ENCODE measurements at places on chromosomes 1 and 21. TPM values are rescaled to one million over a fixed set of nuclear protein-coding genes. Genes with fewer than 3 reads are reported as not detected.

The C1orf56 gene
- total RNA-seq = 11.4 TPM

The OXCT2 gene
- not detected for total RNA-seq

The HTR6 gene
- total RNA-seq = not detected

GRCh38 chr1:117608115-117608615 lies 2.3 kb downstream of the TENT5C start:
- peak; percentile 59 for DNase-seq

DNA sequence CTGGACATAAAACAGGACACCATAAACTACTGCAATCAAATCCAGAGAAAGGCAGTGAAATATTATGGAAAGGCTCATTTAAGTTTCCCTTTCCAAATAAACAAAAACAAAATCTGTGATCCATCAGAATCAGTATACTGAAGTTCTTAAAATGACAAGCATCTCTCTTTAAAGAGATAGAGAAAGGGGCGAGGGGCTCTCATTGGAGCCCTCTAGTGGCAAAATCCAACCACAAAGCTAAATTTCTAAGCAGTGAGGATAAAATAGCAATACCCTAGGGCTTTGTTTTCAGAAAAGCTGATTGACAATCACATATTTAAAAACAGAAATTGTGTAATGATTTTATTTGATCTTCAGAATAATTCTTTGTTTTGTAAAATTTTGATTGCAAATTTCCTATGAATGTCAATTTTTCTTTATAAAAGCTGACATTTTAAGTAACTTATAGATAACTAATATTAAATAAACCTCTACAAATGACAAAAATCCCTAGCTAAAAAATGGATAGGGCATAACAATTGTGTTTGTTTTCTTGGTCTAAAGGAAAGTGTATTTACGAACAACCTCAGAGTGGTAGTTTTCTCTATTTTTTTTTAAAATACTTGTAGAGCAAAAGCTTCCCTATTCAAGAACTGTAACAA lies 138.2 kb downstream of the COL24A1 start:
- no peak for DNase-seq

GRCh38 chr1:205375835-205376545 lies 19.3 kb upstream of the KLHDC8A start:
- DNase-seq = no peak

DNA sequence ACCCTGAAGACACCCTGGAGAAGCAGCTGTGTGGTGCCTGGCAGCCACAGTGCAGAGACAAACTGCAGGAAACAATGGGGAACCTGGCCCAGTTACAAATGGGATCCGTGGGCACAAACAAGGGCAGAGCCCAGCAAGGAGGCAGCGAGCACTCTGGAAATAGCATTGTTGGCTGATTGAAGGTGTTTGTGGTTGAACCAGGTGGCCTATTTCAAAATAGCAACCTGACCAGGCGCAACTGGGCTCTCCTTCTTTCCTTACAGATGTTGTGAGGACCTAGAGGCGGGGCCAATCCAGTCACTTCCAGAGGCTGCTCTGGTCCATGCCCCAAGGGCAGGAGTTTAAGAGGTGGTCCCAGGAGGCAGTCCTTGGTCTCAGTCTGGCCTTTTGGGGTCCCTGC lies 21.7 kb upstream of the ZBTB21 start:
- no peak for DNase-seq

DNA sequence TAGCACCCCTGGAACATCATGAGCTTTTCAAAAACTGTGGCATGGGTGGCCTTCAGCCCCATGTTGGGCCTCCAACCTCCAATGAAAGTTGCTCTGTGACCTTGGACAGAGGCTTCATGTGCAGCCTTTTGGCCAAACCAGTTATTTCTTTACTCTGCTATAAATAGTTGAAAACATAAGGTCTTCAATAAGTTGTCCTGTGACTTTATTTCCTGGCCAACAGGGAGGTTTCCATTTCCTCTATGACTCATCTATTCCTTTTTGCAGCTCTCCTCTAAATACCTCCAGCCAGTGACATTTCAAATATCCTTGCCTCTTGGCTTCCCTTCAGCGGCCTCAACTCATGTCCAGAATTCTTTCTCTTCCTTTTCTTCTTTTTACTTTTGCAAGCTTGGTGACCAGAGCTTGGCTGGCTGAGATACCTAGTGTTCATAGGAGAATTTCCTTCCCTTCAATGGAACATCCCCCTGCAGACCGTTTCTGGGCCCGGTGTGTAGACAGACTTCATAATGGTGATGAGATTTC lies 22.7 kb upstream of the TRIM67 start:
- no peak for DNase-seq

The PALMD gene
- 34.4 TPM for total RNA-seq

GRCh38 chr1:42998386-42998785 lies 39.7 kb upstream of the SLC2A1 start:
- no peak for DNase-seq

- DNase-seq = no peak
Measured at GRCh38 chr1:101004061-101004460, 21.5 kb downstream of the DPH5 start.

The F11R gene
- total RNA-seq = 19.9 TPM

The TSPEAR gene
- not detected for total RNA-seq

The TMPRSS15 gene
- not detected for total RNA-seq

GRCh38 chr1:41658431-41659158 lies 174.1 kb upstream of the EDN2 start:
- no peak for DNase-seq

The TTC22 gene
- total RNA-seq = not detected

The OLIG2 gene
- total RNA-seq = not detected

- peak; percentile 9 for DNase-seq
Measured at GRCh38 chr1:149883598-149884247, 15.6 kb upstream of the BOLA1 start.

The RBM11 gene
- not detected for total RNA-seq

GRCh38 chr1:181632960-181633359 lies 149.6 kb downstream of the CACNA1E start:
- no peak for DNase-seq

The CCDC30 gene
- not detected for total RNA-seq

The SLC45A1 gene
- 3.2 TPM for total RNA-seq

The NRAS gene
- total RNA-seq = 10.7 TPM

The GJB4 gene
- not detected for total RNA-seq

- no peak for DNase-seq
Measured at GRCh38 chr1:39760074-39761008, 10.8 kb downstream of the OXCT2 start.

The SYT14 gene
- total RNA-seq = not detected

The ASAP3 gene
- total RNA-seq = 125 TPM

GRCh38 chr1:21909286-21909759 lies 27.8 kb downstream of the HSPG2 start:
- peak; percentile 88 for DNase-seq

DNA sequence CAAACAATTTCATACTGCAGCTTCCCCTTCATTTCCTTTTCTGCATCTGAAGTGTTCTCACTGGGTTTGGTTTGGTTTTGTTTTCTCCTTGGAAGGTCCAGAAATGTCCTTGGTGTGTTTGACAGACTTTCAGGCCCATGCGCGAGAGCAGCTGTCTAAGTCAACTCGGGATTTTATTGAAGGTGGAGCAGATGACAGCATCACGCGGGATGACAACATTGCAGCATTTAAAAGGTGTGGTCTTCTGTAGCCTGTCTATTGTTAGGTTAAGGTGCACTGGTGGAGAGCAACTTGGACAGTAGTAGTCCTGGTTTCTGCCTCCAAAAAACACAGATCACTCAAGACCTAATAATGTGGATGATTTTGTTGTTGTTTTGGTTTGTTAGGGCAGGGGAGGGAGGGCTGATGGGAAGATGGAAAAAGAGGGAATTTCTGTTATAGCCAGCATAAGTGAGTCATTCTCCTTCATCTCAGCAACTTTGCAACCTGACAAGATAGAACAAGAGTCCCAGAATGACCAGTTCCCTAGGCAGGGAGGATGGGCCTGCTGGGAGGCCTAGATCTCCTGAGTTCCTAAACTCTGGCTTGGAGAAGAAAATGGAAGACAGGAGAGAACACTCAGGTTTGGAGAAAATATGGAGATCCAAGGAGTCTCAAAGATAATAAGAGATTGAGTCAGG lies 12.5 kb downstream of the HAO2 start:
- no peak for DNase-seq
